Astrocyte of the cerebellum (primary cell): ENCODE measurements at places on chromosomes 11 and 22.
A peak's percentile ranks its signal among the peaks of the same experiment; 100 is the strongest.

GRCh38 chr11:119800171-119800570 is 71.2 kb upstream of the NECTIN1 start:
- no peak for DNase-seq

DNA sequence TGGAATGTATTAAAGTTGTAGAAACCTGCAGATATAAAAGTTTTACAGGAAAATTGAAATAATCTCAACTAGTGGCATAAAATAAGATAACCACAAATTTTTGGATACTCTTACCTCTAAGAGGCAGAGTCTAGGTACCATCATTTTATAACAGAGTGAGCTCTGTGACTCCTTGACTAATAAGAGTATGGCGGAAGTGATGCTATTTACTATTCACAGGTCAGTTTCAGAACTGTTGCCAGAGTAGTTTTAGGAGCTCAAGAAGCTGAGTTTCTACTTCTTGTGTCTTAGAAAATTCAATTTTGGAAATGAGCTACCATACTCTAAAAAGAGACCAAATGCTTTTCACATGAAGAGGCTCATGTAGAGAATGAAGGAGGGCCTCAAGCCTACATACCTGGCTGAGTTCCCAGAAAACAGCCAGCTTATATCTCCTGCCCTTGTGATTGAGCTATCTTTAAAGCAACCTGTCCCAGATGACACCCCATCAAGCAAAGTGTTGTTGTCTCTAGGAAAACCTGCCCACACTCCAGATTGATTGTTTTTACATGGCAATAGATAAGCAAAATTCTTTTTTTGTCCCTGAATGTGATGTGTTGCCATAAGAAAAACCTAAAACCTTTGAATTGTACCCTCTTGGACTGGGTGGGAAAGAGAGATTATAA is 712.8 kb upstream of the CNTN5 start:
- DNase-seq, result no peak

- no peak for DNase-seq
These were observed 113.0 kb downstream of the ME3 start for GRCh38 chr11:86559311-86559945.

- DNase-seq, result peak; percentile 62
These were observed 35.2 kb downstream of the LRFN4 start for GRCh38 chr11:66891851-66892660.
